ENCODE measurements at places on chromosomes 3 and 15. TPM values are rescaled to one million over a fixed set of nuclear protein-coding genes. Genes with fewer than 3 reads are reported as not detected.

- DNase-seq = no peak
Measured at GRCh38 chr3:131728898-131729642, 226.3 kb upstream of the MRPL3 start.

- no peak for DNase-seq
Measured at GRCh38 chr3:11390411-11391131, 118.4 kb downstream of the ATG7 start.

DNA sequence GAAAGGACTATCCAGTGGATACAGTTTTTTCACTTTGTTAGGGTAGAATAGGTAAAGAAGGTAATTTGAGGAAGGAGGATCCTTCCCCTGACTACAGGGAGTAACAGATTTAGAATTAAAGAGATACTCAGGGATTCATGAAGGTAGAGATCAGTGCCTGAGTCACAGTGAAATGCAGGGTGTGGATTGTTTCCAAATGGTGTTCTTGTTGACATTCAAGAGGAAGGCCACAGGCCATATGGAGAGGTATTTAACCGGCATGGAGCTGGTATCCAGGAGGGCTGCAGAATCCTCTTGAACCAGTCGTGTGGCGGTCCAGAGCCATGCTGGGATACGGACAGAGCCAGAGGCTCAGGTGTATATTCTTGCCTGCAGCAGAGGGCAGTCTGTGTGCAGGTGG lies 28.2 kb downstream of the GYG1 start:
- DNase-seq = no peak

Gene SLC6A20
- not detected for total RNA-seq

Gene CLRN1
- total RNA-seq = not detected

Gene LARP6
- not detected for total RNA-seq
